ENCODE measurements at places on chromosomes 2 and 18.

DNA sequence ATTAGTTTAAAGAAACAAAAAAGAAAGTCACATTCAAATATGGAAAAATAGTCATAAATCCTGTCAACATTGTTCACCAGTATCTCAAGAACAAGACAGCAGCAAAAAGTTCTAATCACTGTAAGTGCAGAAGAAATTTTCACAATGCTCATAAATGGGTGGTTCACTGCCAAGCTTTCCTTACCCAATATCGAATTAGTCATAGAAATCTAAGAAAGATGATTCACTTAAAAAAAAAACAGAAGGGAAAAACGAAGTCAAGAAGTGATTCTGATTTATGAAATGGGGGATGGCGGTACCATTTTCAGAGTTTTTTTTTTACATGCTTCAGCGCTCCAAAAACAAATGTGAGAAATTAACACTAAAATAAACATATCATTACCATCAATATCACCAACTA, 156.7 kb downstream of the EXOC6B start:
- no peak for DNase-seq

GRCh38 chr2:145984580-145984979, 1464.7 kb upstream of the ZEB2 start:
- no peak for DNase-seq

DNA sequence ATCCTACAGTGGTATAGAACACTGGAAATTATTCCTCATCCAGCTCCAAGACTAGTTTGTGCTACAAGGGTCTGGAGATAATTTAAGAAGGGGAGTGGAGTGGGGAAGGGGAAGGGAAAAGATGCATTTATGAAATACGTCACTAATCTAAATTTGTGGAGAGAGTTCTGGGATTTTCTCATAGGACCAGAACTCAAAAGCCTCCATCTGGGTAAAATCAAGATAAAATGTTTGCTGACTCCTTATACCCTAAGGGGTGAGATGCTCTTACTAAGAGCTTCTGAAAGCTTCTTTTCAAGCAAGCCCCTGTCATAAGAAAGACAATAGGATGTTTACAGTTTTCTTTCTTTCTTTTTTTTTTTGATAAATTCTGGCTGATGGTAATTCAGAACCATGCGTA, 88.5 kb upstream of the RBMS1 start:
- DNase-seq: no peak

DNA sequence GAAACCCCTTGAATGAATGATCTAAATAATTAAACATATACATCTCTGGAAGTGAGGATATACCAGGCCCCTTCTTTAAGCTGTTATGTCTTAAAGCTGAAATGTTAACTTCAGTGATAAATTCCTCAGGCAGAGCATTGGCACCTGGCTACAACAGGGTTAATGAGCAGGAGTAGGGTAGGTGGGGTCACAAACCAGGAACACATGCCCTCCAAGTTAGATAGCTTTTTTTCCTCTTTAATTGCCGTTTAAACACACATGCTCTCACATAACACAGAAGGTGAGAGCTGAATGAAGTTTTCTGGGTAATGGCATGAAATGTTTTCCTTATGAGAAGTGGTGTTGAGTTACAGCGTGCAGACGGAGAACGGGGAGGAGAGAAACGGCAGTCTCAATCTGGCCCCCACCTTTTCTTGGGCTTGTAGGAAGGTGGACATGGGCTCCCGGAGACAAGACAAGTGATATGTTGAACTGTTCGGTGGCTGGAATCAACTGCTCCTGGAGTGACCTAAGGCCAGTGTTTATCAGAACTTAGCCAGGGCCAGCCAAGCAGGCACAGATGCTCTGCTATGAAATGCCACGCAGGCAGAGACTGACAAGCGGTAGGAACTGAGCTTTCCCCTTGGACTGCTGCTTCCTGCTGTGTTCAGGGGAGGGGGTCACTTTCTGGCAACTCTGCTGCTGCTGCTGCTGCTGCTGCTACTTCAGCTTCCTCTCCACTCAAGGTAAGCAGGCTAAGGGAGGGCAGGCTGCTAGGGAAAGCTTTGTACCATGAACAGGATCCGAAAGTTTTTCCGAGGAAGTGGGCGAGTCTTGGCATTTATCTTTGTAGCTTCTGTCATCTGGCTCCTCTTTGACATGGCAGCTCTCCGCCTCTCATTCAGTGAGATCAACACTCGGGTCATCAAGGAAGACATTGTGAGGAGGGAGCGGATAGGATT, at the start of gene GALNT5:
GALNT5 (plus strand) TSS at position 394 of the 941 bp plus-strand sequence; CDS start at position 772, 378 bp downstream.
- no peak for DNase-seq

DNA sequence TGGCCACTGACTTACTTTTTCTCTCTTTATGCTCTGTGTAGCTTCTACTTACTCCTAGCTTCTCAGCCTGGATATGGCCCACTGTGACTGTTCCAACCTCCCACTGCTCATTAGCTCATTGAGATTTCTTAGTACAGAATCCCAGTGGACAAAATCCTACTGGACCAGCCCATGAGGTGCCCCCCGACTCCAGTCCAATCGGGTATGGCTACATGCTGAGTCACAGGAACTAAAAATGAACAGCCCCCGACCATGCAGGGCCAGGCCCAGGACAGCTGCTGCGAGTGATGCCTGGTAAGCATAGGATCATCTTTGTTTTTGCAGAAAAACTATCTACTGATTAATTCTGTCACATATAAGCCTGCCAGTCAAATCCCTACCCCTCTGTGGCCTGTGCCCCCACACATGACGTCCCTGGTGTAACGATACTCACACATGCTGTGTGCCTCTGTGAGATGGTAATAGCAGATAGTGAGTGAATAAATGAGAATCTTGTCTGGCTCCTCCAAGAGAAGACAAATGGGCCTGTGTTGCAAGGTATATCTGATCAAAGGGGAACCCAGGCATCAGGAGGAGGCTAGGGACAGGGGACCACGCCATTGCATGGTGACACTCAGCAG, 85.9 kb upstream of the KLF7 start:
- no peak for DNase-seq

GRCh38 chr2:24049485-24050021, at the start of gene FKBP1B:
Gene FKBP1B, plus strand, starts transcription at chr2:24049741. Its CDS starts 109 bp downstream, at chr2:24049850.
- peak; percentile 9 for DNase-seq

GRCh38 chr2:42495234-42495581, 1.4 kb upstream of the KCNG3 start:
- DNase-seq: no peak

GRCh38 chr2:95372216-95372829, 30.2 kb upstream of the FAHD2A start:
- DNase-seq: no peak

- DNase-seq: no peak
Measured at GRCh38 chr2:96088340-96089335, 27.7 kb downstream of the ADRA2B start.

DNA sequence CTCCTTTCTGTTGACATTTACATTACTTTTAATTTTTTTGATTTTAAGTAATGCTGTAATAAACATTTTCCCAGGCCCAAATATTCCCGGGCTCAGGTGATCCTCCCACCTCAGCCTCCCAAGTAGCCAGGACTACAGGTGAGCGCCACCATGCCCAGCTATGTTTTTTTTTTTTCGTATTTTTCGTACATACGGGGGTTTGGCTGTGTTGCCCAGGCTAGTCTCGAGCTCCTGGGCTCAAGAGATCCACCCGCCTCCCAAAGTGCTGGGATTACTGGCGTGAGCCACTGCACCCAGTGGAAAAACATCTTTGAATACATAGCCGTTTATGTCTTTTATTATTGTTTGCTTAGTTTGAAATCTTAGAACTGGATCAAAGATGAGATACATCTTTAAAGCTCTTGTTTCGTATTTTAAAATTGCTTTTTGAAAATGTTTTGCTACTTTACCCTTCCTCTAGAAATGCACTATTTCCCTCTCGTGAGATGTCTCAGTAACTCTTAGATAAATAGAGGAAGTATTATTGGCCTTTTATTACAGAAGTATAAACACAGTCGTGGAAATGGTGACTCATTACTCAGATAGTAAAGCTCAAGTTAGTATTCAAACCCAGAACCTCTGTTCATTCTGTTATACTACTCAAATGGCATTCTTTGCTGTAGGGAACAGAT, 2.4 kb downstream of the SMCHD1 start:
- no peak for DNase-seq

GRCh38 chr18:63236921-63237846, 82.4 kb downstream of the BCL2 start:
- DNase-seq: no peak

GRCh38 chr18:57754577-57755338, 48.4 kb downstream of the ATP8B1 start:
- no peak for DNase-seq

DNA sequence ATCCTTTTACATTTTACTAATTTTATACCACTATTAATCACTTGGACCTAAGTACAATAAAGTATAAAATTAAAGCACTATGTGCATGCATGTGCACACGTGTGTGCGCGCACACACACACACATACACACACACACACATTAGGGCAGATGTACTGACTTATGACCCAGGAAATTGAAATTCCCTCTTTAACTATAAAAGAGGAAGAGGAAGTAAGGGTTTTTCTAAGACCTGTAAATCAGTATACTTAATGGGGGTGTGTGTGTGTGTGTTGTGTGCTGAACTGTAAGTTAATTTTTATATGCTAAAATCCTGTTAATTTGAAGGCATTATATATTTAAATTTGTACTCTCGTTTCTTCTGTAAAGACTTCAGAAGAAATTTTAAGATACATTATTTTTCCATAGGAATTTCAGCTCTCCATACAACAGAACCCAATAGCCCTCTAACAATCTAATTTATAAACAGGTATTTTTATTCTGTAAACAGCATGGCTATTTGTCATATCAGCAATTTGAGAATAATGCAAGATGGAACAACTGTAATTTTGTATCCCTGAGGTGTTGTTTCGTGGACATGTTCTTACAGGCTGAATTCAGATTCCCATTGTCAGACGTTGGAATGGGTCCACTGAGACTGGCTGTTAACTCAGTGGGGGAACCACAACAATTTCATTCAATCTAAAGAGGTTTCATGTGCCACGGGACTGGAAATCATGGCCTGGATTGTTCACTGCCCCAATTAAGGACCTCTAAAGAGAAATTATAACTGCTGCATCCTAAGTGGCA, 90.9 kb downstream of the PLA2R1 start:
- DNase-seq: no peak

Data from central memory CD4-positive, alpha-beta T cell (primary cell).